ENCODE measurements at places on chromosomes 3 and 15. TPM values are rescaled to one million over a fixed set of nuclear protein-coding genes. Genes with fewer than 3 reads are reported as not detected.

ATG7 gene
- 42.9 TPM for total RNA-seq

FAM174B gene
- 3.2 TPM for total RNA-seq

CCDC80 gene
- total RNA-seq: 8.6 TPM

GOLGA6L26 gene
- total RNA-seq: not detected

TMEM266 gene
- total RNA-seq: 0.07 TPM

SLC2A2 gene
- total RNA-seq: not detected

PRSS50 gene
- not detected for total RNA-seq

Data from airway epithelial cell (primary cell).